ENCODE measurements at places on chromosomes 11 and 22.

DNA sequence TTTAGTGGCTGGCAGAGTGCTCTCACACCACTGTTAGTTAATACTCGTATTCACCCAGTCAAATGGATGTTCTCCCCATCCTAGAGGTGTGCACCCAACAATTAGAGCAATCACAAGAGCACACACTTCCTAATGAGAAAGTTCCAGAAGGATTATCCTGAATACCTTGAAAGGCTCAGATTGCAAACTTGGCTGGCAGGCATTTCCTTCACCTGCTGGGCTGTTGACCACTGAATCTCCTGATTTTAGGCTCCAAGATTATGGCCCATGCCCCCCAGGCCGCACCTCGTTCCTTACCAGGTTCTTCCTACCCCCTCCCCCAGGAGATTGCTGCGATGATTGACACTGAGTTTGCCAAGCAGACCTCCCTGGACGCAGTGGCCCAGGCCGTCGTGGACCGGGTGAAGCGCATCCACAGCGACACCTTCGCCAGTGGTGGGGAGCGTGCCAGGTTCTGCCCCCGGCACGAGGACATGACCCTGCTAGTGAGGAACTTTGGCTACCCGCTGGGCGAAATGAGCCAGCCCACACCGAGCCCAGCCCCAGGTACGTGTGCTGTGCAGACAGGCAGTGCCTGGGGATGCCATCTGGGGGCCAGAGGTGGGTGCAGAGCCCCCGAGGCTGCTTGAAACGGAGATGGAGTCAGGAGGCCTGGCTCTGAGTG is 26.9 kb downstream of the TAB1 start:
- DNase-seq = no peak

DNA sequence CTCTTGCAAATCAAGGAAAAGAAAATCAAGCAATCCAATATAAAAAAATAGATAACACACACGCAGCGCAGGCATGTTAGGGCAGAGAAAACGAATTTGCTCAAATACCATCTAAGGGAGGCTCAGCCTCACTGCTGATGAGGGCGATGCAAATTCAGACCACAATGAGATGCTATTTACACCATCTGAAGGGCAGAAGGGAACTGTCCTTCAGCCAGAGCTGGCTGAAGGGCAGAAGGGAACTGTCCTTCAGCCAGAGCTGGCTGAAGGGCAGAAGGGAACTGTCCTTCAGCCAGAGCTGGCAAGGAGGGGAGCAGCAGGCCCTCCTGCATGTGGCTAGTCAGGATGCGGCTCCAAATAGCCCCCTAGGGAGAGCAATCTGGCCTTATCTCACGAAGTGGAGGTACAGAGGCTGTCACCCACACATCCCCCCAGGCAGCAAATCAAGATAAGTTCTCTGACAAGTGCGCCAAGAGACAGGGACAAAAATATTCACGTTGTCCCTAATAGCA is 7.6 kb upstream of the SLC39A13 start:
- DNase-seq = peak; percentile 47

- no peak for DNase-seq
Observed at GRCh38 chr22:45702981-45703380, 31.3 kb downstream of the ATXN10 start.

- DNase-seq = no peak
Observed at GRCh38 chr11:92104349-92104748, 120.3 kb upstream of the FAT3 start.

GRCh38 chr11:132674151-132674550 is 858.1 kb downstream of the OPCML start:
- DNase-seq = no peak

DNA sequence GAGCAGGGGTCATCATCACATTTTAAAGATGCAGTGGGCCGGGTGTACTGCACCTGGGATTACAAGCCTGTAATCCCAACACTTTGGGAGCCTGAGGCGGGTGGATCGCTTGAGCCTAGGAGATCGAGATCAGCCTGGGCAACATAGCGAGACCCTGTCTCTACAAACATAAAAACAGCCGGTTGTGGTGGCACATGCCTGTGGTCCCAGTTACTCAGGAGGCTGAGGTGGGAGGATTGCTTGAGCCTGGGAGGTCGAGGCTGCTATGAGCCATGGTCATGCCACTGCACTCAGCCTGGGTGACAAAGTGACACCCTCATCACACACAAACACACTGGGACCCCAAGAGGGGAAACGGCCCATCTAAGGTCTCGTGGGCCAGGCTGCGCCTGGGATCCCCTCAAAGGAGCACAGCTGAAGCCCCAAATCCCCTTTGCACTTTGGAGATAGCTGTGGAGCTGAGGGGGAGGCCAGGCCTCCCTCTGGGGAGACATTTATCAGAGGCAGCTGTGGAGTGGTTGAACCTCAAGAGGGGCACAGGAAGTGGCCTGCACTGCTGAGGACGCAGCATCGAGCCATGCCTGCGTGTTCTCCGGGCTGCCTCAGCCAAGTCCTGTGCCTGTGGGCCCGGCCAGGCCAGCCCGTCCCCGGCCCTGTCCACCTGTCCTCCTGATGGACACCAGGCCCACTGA is 27.5 kb downstream of the OSBPL5 start:
- no peak for DNase-seq

- DNase-seq = no peak
Observed at GRCh38 chr11:11381471-11382105, 28.5 kb upstream of the CSNK2A3 start.

DNA sequence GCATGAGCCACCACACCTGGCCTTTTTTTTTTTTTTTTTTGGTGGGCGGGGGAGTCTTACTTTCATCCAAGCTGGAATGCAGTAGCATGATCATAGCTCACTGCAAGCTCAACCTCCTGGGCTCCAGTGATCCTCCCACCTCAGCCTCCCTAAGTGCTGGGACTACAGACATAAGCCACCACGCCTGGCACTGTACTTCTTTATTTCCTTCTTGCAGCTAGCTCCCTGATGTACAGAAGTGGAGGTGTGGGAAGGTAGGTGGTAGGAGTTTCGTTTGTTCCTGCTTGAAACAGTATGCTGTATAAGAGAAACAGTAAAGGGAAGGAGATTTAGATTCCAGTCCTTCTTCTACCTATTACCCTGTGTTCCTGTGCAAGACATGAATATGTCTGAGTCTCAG is 72.1 kb downstream of the WNT11 start:
- no peak for DNase-seq

GRCh38 chr11:11988099-11988651 is 20.3 kb downstream of the DKK3 start:
- DNase-seq = no peak

All from umbilical cord (tissue), 2 donors.